ENCODE measurements at places on chromosomes 4 and X.

- no peak for DNase-seq
These were observed 58.9 kb downstream of the DOCK11 start for GRCh38 chrX:118554511-118554910.

GRCh38 chrX:53086464-53086863, 4.3 kb downstream of the TSPYL2 start:
- DNase-seq = no peak

DNA sequence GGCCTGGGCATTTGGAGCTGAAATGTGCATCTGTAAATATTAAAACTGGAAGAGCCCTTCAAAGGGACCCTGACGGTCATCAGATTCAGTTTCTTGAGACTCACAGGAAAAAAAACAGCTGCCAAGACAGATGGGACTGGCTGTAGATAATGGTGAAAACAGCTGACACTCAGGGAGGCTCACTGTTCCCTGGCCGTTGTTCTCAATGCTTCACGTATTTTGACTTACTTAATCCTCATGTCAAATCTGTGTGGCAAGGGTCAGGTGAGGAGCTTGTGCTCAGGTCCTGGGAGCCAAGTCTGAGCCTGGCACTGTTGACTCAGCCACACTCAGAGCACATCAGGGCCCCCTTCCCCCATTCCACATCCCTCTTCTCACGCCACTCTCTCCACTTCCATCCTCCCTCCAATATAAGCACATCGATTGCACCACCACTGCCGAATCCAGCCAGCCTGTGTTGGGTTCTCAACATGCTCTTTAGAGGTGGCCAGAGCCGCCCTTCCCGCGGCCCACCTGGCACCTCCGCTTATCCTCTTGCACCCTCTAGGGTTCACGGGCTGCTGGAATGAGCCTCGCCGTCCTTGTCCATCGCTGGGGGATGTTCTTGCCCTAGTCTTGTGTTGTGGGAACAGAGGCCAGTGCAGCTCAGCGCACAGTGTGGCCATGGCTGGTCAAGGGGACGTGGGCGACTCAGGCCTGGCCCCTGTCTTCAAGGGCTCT, 40.1 kb downstream of the EVC start:
- no peak for DNase-seq

GRCh38 chr4:176084769-176085168, 19.1 kb downstream of the WDR17 start:
- DNase-seq = no peak

DNA sequence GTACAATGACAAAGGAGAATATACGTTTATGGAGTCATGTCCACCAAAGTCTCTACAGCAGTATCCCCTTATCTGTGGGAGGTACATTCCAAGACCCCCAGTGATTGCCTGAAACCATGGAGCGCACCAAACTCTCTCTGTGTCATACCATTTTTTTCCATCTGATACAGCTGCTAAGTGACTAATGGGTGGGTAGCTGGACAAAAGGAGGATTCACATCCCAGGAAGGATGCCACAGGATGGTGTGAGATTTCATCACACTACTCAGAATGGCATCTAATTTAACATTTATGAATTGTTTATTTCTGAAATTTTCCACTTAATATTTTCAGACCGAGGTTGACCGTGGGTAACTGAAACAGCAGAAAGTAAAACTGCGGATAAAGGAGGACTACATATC, 49.8 kb upstream of the AGA start:
- DNase-seq = no peak

DNA sequence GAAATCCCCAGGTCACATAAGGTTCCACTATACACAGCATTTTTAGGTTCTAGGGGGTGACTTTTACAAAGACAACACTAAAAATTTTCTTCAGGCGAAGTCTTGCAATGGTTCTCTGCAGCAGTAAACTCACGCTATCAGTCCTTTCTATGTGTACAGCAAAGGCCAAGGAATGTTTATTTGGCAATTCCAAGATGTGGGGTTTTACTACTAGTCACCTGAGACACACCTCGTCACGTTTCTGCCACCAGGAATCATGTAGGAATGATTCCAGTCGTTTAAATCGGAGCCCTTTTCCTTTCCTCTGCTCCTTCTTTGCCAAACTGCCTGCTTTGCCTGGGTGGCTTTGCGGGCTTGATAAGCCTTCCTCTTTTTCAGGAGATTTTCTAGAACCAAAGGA, 75.9 kb upstream of the ENPEP start:
- no peak for DNase-seq

GRCh38 chr4:1907848-1908525, 36.8 kb downstream of the NSD2 start:
- DNase-seq = no peak

Data from progenitor cell of endocrine pancreas (in vitro differentiated cells).